ENCODE measurements at places on chromosomes 1 and 21.

DNA sequence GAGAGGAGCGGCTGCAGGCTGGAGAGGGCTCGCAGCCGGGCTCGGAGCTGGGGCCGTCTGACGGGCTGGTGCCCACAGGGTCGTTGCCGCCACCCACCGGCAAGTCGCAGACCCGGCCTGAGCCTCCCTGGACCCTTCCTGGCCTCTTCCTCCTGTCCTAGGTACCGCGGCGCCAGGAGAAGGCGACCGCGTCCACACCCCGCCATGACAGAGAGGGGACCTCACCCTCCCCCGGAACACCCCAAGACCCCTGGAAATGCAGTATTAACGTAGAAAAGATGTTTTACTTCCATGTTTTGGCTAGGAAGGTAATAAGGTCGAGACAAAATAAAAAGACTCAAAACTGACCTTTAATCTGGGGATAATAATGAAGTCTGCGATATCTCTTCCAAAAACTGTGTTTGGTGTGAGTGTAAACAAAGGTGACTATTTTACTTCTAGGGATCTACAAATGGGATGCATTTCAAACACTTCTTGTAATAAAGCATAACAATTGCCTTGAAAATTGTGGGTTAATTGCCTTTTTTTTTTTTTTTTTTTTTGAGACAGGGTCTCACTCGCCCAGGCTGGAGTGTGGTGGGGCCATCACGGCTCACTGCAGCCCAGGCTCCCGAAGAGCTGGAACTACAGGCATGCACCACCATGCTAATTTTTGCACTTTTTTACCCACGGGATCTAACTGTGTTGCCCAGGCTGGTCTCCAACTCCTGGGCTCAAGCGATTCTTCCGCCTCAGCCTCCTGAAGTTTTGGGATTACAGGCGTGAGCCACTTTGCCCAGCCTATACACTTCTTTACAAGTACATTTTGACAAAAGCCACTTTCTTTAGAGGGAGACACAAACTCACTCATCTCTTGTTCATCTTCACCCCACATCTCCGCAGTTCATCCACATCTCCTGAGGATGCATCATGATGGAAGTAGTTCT is 838 bp upstream of the RSRP1 start:
- no peak for DNase-seq

- no peak for DNase-seq
Measured at GRCh38 chr1:179876300-179876715, 1.3 kb downstream of the TOR1AIP2 start.

DNA sequence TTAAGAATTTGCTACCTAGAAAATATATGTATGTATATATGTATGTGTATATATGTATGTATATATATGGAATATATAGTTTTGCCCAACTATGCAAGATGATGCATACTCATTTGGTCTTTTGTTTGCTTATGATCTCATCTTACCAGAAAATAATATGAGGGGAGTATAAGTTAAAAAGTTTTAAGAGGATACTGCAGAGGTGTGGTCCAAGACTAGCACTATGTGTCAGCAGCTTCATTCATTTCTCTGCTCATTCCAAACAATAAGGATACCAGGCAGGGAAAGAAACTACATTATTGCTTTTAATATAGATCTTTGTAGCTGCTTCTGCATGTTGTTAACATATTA is 22.8 kb downstream of the RCOR3 start:
- DNase-seq = no peak

- DNase-seq = no peak
Measured at GRCh38 chr1:42957229-42957879, 1.3 kb downstream of the SLC2A1 start.

DNA sequence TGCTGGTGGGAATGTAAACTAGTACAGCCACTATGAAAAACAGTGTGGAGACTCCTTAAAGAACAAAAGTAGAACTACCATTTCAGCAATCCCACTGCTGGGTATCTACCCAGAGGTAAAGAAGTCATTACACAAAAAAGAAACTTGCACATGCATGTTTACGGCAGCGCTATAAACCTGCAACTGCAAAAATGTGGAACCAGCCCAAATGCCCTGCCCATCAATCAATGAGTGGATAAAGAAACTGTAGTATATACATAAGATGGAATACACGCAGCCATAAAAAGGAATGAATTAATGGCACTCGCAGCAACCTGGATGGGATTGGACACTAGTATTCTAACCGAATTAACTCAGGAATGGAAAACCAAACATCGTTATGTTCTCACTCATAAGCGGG is 51.0 kb downstream of the ZSWIM5 start:
- no peak for DNase-seq

DNA sequence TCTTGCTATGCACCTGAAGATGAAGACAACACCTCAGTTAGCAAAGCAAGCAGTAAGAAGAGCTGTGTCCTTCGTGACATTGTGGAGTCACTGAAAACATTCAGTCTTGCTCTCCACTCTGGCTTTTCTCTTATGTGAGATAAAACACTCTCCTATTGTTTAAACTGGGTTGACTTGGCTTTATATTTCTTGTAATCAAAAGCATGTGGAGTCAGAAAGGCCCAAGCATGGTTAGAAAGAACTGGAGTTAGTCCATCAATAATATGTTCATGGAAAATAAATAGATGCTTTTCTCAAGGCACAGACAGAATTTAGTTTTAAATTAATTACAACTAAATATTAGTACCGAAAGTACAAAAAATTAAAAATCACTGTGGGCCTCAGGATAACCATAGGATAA is 61.7 kb downstream of the UBE2U start:
- DNase-seq = no peak

GRCh38 chr1:228408041-228408868 is 1.6 kb upstream of the TRIM11 start:
- no peak for DNase-seq
